Activated T-helper 17 cell treated with anti-CD3 and anti-CD28 coated beads, Interleukin-2, amount 50 U/mL, for 72 hours (primary cell): ENCODE measurements at places on chromosomes 12 and 14. TPM values are rescaled to one million over a fixed set of nuclear protein-coding genes. Genes with fewer than 3 reads are reported as not detected.
A peak's percentile ranks its signal among the peaks of the same experiment; 100 is the strongest.

Gene TAS2R50
- total RNA-seq, result 1.7 TPM

Gene EID3
- total RNA-seq, result 7.3 TPM

Gene LIN52
- 15.4 TPM for total RNA-seq

Gene RTN1
- total RNA-seq, result not detected

DNA sequence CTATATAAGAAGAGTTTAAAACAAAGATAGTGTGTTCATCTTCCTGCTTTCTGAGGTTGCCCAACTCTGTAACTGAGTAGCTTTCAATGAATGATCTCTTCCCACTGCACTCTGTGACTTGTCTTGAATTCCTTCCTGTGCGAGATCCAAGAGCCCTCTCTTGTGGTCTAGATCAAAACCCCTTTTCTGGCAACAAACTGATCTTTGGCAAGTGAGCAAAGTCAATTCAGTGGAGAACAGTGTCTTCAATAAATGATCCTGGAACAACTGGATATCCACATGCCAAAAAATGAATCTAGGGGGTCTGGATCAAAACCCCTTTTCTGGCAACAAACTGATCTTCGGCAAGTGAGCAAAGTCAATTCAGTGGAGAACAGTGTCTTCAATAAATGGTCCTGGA, 8.5 kb downstream of the CFAP54 start:
- ATAC-seq, result no peak

DNA sequence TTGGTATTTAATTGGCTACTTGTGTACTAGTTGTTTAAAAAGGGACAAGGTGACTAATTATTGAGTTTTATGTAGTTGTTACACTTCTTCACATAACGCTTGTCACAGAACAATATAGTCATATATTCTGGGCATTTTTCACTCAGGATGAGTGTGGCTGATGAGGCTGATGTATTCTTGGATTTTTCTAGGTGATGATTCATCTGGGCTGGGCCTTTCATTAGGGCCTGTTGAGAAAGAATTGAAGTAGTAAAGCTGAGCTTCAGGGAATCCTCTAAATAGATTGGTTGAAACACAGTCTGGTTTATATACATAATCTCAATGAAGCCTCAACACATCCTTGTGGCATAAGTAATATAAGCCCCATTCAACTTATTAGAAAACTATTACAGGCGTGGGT, 445.7 kb downstream of the DAD1 start:
- peak; percentile 42 for ATAC-seq

- no peak for ATAC-seq
These were observed 12.9 kb downstream of the FSCB start for GRCh38 chr14:44494137-44494536.

GRCh38 chr12:81942594-81942993, 183.4 kb upstream of the PPFIA2 start:
- peak; percentile 74 for ATAC-seq

GRCh38 chr14:104130974-104131651, 7.3 kb upstream of the KIF26A start:
- peak; percentile 31 for ATAC-seq
